Muscle of leg (tissue), 16 donors: ENCODE measurements at places on chromosomes 1 and 21. TPM values are rescaled to one million over a fixed set of nuclear protein-coding genes. Genes with fewer than 3 reads are reported as not detected.

- DNase-seq, result no peak
Measured at GRCh38 chr21:46656820-46657219, 21.3 kb downstream of the PRMT2 start.

- no peak for DNase-seq
Measured at GRCh38 chr1:15400627-15401026, 9.1 kb upstream of the EFHD2 start.

DNA sequence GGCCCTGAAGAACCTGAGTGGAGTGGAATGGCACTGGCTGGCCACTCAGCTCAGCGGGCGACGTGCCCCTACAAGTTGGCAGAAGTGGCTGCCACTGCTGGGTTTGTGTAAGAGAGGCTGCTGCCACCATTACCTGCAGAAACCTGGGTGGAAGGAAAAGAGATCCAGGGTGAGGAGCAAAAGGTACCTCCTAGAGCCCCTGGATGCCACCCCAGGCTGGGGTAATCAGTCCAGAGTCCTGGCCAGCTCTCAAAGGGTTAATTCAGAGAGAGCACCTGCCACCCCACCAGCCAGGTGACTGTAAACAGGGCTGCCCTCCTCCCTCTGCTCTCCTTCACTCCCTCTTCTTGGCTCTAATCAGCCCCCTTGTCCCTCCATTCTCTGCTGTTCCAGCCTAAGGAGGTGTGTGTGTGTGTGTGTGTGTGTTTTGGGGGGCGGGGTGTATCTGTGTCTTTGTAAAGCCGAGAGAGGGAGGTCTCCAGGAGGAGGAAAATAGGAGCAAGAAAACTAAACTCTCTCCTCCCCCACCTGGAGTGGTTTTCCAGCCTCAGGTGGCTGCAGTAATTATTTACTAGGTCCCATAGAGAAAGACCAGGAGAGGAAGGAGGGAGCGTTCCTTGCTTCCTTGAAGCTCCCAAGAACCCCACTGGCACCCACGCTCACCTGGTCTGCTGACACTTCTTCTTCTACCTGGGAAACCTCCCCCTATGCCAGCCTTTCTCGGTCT, 12.6 kb downstream of the TRIM46 start:
- no peak for DNase-seq

DNA sequence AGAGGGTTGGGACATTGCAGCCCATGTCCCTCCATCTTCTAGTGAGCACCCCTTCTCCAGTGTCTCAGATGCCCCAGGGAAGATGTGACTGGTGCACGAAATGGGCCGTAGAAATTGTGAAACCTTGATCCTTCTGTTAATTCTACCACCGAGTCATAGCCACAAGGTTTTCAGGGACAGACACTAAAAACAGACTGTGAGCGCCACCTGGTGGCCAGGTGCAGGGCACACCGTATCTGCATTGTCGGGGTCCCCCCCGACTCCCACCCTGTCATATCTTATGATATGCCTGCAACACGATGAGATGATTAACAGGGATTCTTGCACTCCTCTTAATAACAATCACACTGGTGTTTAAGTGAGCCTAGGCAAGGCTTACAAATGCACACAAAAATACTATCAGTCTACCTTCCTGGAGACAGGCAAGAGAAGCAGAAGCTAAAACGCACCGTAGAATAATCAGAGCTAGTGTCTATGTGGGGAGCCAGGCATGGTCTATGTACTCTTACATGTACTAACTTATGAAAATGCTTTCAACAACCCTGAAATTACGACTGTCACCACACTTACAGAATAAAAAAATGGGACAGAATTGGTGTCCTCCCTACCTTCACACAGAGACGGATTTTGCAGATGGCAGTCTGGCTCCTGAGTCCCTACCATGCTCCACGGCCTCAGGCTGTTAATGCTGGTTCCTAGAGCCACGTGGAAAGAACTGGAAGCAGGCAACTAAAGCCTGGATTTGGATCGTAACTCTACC, 57.9 kb downstream of the FHAD1 start:
- DNase-seq, result peak; percentile 38

DNA sequence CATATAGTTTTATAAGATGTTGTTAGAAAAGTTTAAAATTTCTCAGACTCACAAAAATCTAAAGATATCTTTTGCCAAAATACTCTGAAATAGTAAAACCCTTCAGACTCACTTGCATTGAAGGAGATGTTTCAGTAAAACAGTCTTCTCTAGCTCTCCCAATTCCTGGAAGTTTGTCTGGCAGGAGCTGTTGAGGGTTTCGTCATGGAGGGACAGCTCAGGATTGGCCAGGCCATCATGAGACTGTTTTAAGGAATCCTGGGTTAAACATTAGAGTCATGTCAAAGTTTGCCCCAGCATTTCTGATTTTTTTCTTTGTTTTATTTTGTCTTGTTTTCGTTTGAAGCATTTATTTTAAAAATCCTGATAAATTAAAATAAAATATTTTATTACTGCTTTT, 293.8 kb upstream of the PBX1 start:
- peak; percentile 17 for DNase-seq

DNA sequence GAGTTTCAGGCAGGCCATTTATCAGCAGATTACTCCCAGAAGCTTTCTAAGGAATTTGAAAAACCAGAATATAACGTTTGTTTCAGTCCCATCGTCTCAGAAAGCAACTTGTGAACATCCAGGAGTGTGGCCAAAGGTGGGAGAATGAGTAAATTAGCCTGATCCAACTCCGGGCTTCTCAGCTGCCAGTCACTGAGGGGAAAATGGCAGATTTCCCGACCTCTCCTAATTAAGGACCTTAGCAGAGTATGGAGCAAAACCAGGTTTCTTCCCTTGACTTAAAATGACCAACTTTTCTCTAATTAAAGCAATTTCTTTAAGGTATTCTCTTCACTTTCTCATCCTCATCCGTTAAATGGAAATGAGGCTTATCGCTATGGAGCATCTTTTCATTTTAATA, 1.0 kb downstream of the CORT start:
- peak; percentile 44 for DNase-seq

GRCh38 chr1:165289556-165289955, 67.0 kb downstream of the LMX1A start:
- DNase-seq, result no peak

KIRREL1 gene
- 24.6 TPM for polyA plus RNA-seq

GPR137B gene
- 5.2 TPM for polyA plus RNA-seq
